CD4-positive, alpha-beta memory T cell (primary cell): ENCODE measurements at places on chromosomes 6 and 20. TPM values are rescaled to one million over a fixed set of nuclear protein-coding genes. Genes with fewer than 3 reads are reported as not detected.
A peak's percentile ranks its signal among the peaks of the same experiment; 100 is the strongest.

GRCh38 chr20:49751397-49751736 is 37.7 kb upstream of the B4GALT5 start:
- no peaks in the 10 kb centered on the region for H3K4me1 ChIP-seq
- H3K4me3 ChIP-seq = no peak overlapping the region
- DNase-seq = no peak
- H3K27ac ChIP-seq = no peak overlapping the region
- H3K27me3 ChIP-seq = no peaks in the 10 kb centered on the region

GRCh38 chr6:96058082-96058481 is 42.3 kb downstream of the FUT9 start:
- H3K4me1 ChIP-seq = no peaks in the 10 kb centered on the region
- H3K4me3 ChIP-seq = no peak overlapping the region
- no peaks in the 10 kb centered on the region for H3K27me3 ChIP-seq
- H3K36me3 ChIP-seq = no peaks in the 10 kb centered on the region
- no peak overlapping the region for H3K27ac ChIP-seq
- DNase-seq = no peak

DNA sequence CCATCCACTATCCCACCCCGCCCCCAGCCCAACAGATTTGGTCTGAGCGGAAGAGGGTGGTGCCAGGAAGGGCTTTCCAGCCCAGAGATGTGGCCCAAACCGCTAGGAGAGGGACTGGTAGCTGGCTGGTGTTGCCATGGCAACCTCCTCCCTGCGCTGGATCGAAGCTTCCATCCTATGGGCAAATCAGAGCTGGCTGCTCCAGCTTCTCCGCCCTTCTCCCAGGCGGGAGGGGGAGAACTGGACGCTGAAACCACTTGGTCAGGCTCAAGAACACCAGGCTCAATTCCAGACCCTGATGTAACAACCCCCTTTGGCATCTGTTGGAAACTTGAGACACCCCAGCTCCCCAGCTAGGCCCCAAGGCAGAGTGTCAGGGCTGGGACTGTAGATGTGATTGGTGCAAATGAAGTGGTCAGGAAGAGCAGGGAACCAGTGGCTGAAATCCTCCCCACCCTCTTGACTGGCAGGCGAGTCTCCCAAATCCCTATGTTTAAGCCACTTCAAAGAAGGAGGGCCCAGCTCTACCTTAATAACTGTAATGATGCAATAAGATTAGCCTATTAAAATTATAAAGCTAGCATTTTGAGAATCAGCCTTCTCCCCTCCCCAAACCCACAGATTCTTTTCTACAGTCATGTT is 4.2 kb downstream of the RIMS4 start:
- no peaks in the 10 kb centered on the region for H3K4me1 ChIP-seq
- peaks cover 23% of the 10 kb centered on the region for H3K27me3 ChIP-seq
- no peaks in the 10 kb centered on the region for H3K36me3 ChIP-seq
- no peak for DNase-seq

GRCh38 chr20:38125157-38126056 is 39.7 kb downstream of the TGM2 start:
- H3K27me3 ChIP-seq = no peaks in the 10 kb centered on the region
- no peaks in the 10 kb centered on the region for H3K4me1 ChIP-seq
- H3K4me3 ChIP-seq = no peak overlapping the region
- DNase-seq = no peak

DNA sequence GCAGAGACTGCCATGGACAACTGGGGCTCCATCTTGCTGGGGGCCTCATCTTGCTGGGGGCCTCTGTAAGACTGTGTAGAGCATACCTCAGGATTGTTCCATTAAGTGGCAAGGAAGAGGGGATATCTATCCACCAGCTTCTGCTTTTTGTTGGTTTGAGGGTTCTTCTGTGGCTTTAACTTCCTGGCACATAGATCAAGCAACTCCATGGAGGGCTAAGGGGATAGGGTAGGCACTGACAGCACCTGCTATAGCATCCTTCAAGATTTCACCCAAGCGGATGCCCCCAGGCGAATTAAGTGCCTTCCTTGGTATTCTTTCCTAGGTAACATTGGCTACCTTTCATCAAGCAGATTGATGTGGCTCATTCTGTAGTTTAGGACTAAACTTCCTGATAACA is 3.8 kb upstream of the LRRN4 start:
- no peaks in the 10 kb centered on the region for H3K4me1 ChIP-seq
- no peaks in the 10 kb centered on the region for H3K27me3 ChIP-seq
- no peak overlapping the region for H3K4me3 ChIP-seq
- H3K36me3 ChIP-seq = no peaks in the 10 kb centered on the region
- H3K27ac ChIP-seq = no peak overlapping the region

GRCh38 chr20:924639-925038 is 8.5 kb upstream of the ANGPT4 start:
- H3K4me3 ChIP-seq = no peak overlapping the region
- DNase-seq = no peak
- no peaks in the 10 kb centered on the region for H3K36me3 ChIP-seq
- H3K27me3 ChIP-seq = no peaks in the 10 kb centered on the region
- no peak overlapping the region for H3K27ac ChIP-seq

The MUC22 gene
- total RNA-seq = not detected

DNA sequence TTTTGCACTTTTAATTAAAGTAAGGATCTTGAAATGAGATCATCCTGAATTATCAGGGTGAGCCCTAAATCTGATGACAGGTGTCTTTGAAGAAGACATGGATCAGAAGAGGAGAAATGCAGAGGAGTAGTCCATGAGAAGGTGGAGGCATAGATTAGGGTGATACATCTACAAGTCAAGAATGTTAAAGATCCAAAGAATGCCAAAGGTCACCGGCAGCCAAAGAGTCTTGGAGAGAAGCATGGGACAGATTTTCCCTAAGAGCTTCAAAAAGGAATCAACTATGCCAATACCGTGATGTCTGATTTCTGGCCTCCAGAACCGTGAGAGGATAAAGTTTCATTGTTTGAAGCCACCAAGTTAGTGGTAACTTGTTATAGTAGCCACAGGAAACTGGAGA is 59.0 kb upstream of the THEMIS start:
- H3K4me3 ChIP-seq = no peak overlapping the region
- H3K4me1 ChIP-seq = peaks cover 11% of the 10 kb centered on the region
- no peak overlapping the region for H3K27ac ChIP-seq
- DNase-seq = no peak
- no peaks in the 10 kb centered on the region for H3K27me3 ChIP-seq

- no peaks in the 10 kb centered on the region for H3K4me1 ChIP-seq
- no peak overlapping the region for H3K27ac ChIP-seq
- DNase-seq = no peak
- no peak overlapping the region for H3K4me3 ChIP-seq
Measured at GRCh38 chr6:71419217-71420094, 130.8 kb downstream of the OGFRL1 start.

The METTL24 gene
- 0.29 TPM for total RNA-seq

The MACROD2 gene
- not detected for total RNA-seq

GRCh38 chr6:47438481-47439347 is 38.9 kb upstream of the CD2AP start:
- no peak for DNase-seq
- no peaks in the 10 kb centered on the region for H3K27me3 ChIP-seq
- no peaks in the 10 kb centered on the region for H3K4me1 ChIP-seq
- H3K4me3 ChIP-seq = no peak overlapping the region
- no peaks in the 10 kb centered on the region for H3K36me3 ChIP-seq

GRCh38 chr6:30571762-30572082 is 480 bp downstream of the ABCF1 start:
- H3K27ac ChIP-seq = peak overlapping the region; percentile 95
- peaks cover 7% of the 10 kb centered on the region for H3K36me3 ChIP-seq
- H3K4me3 ChIP-seq = peak overlapping the region; percentile 88
- no peak for DNase-seq

- H3K36me3 ChIP-seq = no peaks in the 10 kb centered on the region
- no peak overlapping the region for H3K27ac ChIP-seq
- no peak for DNase-seq
- H3K4me1 ChIP-seq = peaks cover 33% of the 10 kb centered on the region
- H3K27me3 ChIP-seq = no peaks in the 10 kb centered on the region
- no peak overlapping the region for H3K4me3 ChIP-seq
Measured at GRCh38 chr20:5734602-5735001, 15.6 kb upstream of the SHLD1 start.

The TUBB gene
- total RNA-seq = 285 TPM

- H3K27me3 ChIP-seq = no peaks in the 10 kb centered on the region
- no peaks in the 10 kb centered on the region for H3K36me3 ChIP-seq
- no peak for DNase-seq
Measured at GRCh38 chr6:150788089-150788488, 77.4 kb upstream of the MTHFD1L start.

DNA sequence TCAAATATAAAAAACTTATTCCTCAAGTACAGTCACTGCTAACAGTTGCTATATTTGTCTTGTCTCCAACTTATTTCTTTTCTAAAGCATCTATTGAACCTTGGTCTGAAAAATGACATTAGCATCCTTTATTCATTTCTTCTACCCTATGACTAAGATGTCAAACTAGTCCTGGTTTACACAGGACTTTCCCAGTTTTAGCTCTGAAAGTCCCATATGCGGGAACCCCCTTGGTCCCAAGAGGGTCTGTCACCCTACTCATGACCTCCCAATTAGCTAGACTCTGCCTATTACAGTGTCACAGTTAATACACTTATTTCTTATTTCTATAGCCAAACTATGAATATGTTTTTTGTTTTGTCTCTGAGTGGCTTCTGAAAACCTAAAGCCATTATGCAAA is 37.1 kb downstream of the PLEKHG1 start:
- DNase-seq = no peak
- peaks cover 37% of the 10 kb centered on the region for H3K4me1 ChIP-seq
- H3K27ac ChIP-seq = no peak overlapping the region
- H3K4me3 ChIP-seq = no peak overlapping the region
- H3K27me3 ChIP-seq = no peaks in the 10 kb centered on the region
